ENCODE measurements at places on chromosomes 7 and 10.

- DNase-seq, result no peak
These were observed 64.4 kb upstream of the EMX2 start for GRCh38 chr10:117477961-117478670.

DNA sequence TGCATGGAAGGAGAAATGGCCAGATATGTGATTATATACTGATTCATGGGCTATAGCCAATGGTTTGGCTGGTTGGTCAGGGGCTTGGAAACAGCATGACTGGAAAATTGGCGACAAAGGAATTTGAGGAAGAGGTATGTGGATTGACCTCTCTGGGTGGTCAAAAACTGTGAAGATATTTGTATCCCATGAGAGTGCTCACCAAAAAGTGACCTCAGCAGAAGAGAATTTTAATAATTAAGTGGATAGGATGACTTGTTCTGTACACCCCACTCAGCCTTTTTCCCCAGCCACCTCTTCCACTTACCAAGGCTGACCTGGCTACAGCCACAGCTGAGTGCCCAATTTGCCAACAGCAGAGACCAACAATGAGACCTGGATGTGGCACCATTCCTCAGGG lies 146.7 kb downstream of the GPR37 start:
- no peak for DNase-seq

- DNase-seq, result no peak
These were observed 181.7 kb downstream of the CCSER2 start for GRCh38 chr10:84510121-84510520.

GRCh38 chr10:120988751-120989150 lies 137.6 kb downstream of the WDR11 start:
- DNase-seq, result no peak

GRCh38 chr10:98150544-98150943 lies 16.1 kb downstream of the R3HCC1L start:
- DNase-seq, result no peak

- DNase-seq, result no peak
These were observed 19.9 kb downstream of the CALD1 start for GRCh38 chr7:134799377-134799776.

DNA sequence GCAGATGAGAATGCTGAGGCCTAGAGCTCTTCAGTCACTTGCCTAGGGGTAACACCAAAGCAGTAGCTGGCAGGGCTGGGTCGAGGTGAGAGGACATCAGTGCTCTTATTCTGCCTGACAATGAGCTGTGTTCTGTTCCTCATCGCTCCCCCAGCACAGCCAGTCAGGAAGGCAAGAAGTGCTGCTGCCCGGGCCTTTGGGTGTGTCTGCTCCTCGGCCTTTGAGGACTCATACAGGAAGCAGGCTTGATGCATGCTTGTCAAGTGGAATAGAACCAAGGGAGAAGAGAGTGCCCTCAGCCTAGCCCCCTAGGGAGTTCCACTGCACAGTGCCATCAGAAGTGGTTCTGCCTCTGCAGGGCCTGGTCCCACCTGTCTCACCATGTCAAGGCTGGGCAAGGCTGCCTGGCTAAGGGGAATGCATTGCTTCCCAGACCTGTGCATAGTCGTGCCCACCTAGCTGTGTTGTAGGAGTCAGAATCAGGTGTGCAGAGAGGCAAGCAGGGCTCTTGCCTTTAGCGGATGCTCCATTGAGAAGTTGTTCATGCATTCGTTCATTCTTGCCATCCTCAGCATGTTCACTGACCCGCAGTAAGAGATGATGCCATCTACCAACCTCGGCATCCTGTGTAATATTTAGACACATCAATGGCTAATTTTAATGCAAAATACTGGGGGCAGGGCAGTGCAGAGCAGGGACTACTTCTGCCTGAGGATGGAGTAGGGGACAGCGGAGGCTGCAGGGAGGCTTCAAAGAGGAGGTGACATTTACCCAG lies 156.6 kb downstream of the RPS24 start:
- DNase-seq, result no peak

DNA sequence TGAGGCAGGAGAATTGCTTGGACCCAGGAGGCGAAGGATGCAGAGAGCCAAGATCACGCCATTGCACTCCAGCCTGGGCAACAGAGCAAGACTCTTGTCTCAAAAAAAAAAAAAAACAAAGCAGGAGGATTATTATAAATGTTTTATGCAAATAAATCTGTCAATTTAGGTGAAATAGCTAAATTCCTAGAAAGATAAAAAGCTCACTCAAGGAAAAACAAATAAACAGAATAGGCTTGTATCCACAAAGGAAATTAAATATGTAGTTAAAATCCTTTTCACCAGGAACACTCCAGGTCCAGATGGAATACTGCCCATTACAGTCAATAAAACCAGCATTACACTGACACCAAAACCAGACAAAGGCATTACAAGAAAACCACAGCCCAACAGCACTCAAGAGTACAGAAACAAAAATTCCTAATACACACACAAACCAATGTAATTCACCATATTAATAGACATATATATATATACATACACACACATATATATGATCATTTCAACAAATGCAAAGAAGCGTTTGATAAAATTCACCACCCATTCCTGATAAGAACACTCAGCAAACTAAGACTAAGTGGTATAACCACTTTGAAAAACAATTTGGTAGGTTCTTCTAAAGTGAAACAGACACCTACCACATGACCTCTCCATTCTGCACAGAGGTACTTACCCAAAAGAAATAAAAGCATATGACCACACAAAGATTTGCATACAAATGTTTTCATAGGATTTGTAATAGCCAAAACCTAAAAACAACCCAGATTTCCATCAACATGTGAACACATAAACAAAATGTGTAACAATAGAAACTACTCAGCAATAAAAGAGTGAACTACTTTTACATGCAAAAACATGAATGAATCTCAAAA lies 38.8 kb downstream of the ABI1 start:
- no peak for DNase-seq

- no peak for DNase-seq
These were observed 18.0 kb upstream of the RSU1 start for GRCh38 chr10:16835228-16835627.

DNA sequence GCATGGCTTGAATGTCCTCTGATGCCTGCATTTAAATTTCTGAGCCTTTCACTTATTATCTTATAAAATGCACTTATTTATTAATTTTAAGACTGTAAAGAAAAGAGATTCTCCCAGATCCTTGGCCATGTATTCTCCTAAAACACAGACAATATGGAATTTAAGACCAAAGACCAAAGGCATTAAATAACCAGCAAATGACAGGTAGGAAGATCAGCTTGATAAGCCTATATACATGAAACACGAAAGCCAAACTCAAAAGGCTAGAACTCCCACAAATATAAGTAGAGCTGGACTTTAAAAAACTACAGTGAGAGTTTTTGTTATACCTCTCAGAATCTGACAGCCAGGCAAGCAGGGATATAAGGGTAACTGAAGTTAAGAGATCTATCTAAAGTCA lies 5.1 kb downstream of the ANXA11 start:
- no peak for DNase-seq

DNA sequence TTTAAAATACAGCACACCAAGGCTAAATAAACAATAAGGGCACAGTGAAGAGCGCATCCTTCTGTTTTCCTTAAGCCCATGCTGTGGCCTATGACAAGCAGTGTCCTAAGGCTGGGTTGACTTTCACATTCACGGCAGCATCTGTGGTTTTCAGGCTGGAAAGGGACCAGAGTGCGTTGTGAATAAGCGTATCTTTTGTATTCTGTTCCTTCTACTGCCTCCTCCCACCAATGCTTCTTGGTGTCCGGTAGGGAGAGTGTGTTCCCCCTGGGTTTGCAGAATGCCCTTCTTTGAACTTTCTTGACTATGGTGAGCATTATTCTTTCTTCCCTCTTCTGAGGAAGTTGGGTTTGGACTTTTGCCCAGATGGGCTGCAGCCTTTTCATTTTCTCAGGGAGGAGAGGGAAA lies 73.6 kb downstream of the ABCA13 start:
- no peak for DNase-seq

- no peak for DNase-seq
These were observed 147.4 kb downstream of the CALCR start for GRCh38 chr7:93427107-93427506.

DNA sequence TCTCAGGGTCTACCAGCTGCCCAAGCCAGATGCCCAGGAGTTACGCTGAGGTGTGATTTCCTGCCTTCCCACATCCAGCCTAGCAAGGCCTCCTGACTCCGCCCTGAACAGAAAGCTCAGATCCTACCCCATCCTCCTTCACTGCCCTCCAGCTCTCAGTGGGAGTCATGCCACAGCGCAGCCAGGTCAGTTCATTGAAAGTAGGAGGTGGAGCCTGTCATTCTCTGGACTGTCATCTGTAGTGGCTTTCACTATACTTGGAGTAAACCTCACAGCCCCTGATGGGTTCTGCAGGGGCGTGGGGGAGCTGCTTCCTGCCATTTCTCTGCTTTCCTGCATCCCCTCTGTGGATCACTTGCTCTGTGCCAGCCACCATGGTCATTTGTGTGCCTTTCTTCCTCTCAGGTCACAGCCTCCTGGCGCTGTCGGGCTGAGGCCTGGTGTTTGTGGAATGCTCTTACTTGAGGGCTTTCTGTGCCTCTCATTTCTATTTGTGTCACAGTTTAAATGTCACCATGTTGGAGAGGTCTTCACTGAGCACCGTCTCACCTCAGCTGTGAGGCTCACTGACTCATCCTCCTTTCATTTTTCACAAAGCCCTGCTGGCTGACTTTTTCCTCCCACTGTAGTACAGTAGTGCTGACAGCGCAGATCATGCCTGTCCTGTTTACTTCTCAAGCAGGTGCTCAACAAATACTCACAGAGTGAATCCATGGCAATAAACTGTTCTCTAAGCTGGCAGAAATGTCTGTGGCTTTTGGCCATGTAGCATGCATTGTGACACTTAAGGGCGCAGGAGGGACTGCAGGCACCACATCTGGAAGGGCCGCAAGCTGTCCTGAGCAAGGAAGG lies 61.0 kb upstream of the TMEM248 start:
- no peak for DNase-seq

DNA sequence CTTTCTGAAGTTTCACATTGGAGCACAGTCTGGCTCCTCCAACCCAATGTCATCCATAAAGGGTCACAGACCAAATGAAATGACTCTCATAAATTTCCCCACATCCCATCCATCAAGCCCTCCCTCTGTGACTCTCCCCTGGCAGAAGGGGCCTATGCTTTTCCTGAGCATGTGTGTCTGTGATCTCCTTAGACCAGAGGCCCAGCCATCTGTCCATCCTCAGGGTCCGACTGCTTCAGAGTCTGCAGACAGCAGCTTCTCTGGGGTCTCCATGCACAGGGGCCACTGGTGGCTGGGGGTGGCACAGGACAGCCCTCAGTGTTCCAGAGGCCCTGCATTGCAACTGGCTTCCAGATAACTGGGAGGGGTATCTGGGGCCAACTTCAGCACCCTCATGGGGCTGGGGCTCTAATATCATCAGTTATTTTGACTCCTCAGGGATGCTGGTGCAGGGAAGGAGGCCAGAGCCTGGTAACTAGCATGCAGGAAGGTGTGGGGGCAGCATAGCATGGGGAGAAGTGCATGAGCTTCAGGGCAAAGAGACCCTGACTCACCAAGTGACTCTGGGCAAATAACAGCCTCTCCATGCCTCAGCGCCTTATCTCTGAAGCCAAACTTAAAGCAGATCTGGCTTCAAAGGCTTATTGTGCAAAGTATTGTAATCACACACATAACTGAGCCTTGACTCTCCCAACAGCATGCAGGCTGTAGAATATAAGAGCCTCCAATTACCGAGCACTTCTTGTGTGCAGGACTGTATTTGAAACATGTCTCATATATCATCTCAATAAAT lies 266.9 kb downstream of the GRID1 start:
- no peak for DNase-seq

GRCh38 chr7:57305192-57305748 lies 144.7 kb upstream of the ZNF716 start:
- no peak for DNase-seq

DNA sequence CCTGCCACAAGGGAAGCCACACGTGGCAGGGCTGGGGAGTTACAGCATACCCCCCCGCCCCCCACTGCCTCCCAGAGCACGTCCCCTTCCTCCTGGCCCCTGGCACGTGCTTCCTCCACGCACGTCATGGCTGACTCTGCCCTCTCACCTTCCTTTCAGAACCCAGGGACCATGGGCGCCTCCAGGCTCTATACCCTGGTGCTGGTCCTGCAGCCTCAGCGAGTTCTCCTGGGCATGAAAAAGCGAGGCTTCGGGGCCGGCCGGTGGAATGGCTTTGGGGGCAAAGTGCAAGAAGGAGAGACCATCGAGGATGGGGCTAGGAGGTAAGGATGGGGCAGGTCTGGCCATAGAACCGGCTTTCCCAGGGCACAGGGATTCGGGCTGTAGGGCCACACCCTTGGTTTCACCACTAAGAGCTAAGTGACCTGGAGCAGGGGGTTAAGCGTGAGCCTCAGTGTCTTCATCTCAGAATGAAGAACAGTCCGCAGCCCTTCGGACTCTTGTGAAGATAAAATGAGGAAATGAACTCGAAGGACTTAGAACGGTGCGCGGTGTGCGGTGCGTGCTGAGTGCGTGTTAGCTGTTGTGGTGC lies 2.5 kb downstream of the NUDT1 start:
- no peak for DNase-seq

GRCh38 chr10:68408898-68409518 lies 1.9 kb upstream of the RUFY2 start:
- no peak for DNase-seq

DNA sequence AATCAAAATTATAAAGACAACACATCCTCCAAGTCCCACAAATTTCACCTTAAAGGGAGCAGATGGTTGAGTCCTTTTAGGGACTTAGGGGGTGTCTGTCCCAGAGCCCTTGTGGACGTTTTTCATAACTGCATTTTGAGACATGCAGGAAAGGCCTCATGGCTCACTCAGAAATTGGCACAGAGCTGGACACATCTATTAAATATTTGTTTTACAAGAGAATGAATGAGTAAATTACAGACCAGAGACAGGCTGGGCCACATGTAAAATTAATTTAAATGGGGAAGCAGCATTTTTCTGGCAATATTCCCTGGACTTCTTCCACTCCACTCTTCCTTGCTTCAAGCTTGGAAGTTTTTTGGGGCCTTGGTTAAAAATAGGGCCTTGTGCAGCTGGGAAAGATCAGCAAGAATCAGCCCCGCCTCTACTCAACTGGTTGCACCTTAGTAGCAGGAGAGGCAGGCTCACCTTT lies 20.0 kb downstream of the LAMB1 start:
- peak; percentile 80 for DNase-seq

GRCh38 chr10:47034441-47035051 lies 123.3 kb downstream of the PTPN20 start:
- no peak for DNase-seq

GRCh38 chr10:120034236-120034635 lies 141.7 kb downstream of the SEC23IP start:
- DNase-seq, result no peak
